Activated T-cell treated with anti-CD3 and anti-CD28 coated beads for 4 hours (primary cell): ENCODE measurements at places on chromosomes 6 and 20.

GRCh38 chr20:1857466-1857865 lies 37.7 kb upstream of the SIRPA start:
- no peak for DNase-seq

DNA sequence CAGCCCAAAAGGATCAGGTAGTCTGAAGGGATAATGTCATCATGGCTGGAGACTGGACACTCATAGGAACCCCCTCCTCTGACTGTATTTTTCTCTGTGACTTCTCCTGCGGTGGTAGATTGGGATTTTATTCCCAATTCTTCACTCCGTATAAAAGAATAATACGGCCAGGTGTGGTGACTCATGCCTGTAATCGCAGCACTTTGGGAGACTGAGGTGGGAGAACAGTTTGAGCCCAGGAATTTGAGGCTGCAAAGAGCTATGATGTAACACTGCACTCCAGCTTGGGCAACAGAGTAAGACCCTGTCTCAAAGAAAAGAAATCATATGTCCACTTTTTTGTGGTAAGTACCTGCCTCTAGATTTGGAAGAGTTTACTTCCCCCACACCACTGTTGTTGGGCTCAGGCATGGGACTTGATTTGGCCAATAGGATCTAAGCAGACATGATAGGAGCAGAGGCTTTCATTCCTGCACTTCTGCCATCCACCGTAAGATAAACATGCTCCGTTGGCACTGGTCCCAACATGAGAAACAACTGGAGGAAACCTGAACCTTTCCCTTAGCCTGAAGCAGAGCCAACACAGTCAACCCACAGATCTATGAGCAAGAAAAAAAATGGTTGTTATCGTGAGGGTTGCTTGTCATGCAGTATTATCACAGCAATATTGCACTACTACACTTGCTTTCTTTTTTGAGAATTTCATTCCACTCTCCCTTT lies 82.0 kb downstream of the JPH2 start:
- no peak for DNase-seq

DNA sequence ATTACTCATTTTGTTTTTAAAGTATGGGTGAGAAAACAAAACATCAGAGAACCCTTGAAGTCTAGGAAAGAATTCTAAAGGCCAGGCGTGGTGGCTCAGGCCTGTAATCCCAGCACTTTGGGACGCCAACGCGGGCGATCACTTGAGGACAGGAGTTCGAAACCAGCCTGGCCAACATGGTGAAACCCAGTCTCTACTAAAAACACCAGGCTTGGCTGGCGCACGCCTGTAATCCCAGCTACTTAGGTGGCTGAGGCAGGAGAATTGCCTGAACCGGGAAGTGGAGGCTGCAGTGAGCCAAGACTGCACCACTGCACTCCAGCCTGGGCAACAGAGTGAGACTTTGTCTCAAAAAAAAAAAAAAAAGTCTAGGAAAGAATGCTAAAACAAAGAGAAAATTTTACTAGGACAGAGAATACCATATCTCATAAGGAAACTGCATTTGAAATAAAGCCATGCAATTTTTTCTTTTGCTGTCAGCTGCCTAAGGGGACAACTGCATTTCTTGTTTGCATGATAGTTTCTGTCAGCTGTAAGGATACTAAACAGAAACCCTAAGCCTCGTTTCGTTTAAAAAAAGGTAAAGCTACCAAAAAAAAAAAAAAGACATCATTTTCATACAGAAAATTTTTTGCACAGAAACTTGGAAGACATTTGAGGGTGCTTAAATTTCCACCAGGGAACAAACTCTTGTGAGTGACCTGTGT lies 32.1 kb downstream of the SMLR1 start:
- no peak for DNase-seq

DNA sequence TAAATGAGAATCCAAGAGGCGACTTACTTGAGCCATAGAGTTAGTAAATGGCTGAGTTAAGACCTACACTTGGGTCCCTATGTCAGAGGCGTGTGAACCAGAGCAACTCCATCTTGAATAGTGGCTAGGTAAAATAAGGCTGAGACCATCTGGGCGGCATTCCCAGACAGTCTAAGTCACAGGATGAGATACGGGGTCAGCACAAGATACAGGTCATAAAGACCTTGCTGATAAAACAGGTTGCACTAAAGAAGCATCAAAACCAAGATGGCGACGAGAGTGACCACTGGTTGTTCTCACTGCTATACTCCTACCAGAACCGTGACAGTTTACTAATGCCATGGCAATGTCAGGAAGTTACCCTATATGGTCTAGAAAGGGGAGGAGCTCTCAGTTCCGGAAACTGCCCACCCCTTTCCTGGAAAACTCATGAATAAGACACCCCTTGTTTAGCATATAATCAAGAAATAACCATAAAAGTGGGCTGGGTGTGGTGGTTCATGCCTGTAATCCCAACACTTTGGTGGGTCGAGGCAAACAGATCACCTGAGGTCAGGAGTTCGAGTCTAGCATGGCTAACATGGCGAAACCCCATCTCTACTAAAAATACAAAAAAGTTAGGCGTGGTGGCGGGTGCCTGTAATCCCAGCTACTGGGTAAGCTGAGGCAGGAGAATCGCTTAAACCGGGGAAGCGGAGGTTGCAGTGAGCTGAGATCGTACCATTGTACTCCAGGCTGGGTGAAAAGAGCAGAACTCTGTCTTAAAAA lies 43.9 kb upstream of the EEF1A1 start:
- DNase-seq, result no peak

- DNase-seq, result peak; percentile 48
Measured at GRCh38 chr6:75526502-75527127, 33.0 kb upstream of the FILIP1 start.

DNA sequence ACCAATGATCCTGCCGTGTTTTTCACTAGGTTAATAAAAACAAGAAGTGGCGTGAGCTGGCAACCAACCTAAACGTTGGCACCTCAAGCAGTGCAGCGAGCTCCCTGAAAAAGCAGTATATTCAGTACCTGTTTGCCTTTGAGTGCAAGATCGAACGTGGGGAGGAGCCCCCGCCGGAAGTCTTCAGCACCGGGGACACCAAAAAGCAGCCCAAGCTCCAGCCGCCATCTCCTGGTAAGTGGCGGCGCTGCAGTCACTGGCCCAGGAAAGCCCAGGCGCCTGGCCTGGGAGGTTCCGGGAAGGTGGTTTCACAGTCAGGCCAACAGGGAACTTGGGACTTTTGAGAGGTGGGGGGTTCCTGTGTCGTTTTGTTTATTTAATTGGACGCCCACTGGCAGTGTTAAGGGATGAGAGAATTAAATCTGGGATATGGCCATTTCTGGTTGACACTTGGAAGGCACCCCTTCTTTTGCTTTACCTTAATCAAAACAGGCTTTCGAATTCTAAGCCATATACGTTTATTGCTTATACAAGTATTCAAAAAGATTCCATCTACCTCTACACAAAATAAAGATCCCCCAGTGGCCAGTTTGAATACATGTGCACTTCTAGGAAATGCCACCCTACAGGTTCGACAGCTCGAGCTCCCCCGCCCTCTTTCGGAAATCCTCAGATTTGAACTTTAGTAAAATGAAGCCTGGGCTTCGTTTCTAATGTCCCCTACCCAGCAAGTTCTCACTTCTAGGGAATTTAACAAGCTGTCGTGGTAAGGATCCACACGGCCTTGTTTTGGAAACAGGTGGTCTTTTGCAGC lies 138.9 kb downstream of the TMEM242 start:
- DNase-seq, result peak; percentile 46

DNA sequence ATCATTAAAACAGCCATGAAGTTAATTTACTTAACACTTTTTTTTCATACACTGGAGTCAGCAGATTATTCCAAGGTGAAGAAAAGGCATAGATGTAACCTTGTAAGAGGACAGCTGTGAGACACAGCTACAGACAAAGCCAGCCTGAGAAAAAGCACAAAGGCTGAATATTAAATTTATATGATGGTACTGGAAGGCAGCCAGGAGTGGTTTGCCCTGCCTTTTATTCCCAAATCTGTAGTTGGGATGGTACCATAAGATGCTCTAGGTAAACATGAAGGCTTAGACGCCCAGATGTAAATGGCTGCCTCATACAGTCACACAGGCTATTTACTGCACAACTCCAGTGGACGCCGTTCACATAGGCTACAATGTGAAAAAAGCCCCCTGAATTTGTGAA lies 42.1 kb upstream of the LOC128125822 start:
- no peak for DNase-seq

DNA sequence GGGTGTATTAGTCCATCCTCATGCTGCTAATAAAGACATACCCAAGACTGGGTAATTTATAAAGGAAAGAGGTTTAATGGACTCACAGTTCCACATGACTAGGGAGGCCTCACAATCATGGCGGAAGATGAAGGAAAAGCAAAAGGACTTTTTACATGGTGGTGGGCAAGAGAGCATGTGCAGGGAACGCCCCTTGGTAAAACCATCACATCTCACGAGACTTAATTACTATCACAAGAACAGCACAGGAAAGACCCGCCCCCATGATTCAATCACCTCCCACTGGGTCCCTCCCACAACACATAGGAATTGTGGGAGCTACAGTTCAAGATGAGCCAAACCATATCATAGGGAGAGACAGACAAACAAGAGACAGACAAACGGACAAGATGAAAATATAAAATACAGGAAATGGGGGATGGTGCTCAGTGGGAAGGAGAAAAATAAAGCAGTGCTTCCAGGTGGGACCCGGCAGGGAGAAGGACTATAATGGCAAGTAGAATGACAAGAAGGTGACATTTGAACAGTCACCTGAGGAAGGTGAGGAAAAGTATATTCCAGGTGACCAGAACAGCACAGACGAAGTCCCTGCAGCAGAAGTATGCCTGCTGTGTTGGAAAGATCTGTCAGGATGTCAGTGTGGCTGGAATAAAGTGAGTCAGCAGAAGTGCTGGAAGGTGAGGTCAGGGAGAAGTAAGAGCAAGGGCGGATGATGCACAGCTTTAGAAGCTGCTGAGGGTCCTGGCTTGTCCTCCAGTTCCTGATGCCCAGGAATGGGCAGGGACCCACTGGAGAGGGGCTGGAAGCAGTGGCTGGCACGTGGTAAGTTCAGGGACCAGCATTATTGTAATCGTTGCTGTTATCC lies 61.1 kb downstream of the SLC2A10 start:
- no peak for DNase-seq

DNA sequence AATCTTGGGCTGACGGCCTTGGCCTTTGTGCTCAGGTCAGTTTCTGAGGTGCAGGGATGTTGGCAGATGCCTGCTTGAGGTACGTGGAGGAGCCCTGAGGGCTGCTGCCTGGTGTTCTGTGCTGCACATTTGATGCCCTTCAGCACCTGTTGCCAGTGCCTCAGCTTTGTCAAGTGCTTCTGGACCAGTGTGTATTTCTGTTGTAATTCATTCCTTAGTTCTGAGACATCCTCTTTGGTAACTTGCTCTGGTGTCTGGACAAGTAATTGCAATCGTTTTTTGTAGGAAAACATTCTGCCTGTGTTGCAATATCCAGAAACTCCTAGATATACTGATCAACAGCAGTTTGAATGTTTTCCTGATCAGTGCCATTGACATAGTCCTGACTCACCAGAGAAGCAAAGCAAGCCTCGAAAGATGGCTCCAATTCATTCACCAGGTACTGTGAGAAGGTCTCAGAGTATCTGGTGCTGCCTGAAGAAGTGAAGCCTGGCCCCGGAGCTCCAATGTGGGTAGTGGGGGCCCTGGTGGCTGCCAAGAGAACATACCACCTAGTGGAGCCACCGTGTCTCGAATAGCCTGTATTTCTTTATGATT lies 26.7 kb downstream of the ZNF337 start:
- DNase-seq, result no peak

DNA sequence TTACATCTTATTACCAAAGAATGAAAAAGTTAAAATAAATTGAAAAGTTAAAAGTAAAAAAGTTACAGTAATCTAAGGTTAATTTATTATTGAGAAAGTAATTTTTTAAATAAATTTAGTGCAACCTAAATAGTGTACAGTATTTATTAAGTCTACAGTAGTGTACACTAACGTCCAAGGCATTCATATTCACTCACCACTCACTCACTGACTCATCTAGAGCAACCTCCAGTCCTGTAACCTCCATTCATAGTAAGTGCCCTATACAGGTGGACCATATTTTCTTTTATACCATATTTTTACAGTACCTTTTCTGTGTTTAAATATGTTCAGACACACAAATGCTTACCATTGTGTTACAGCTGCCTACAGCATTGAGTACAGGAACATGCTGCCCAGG lies 624.7 kb upstream of the NOX3 start:
- no peak for DNase-seq

GRCh38 chr20:18090044-18090443 lies 32.3 kb upstream of the OVOL2 start:
- no peak for DNase-seq

DNA sequence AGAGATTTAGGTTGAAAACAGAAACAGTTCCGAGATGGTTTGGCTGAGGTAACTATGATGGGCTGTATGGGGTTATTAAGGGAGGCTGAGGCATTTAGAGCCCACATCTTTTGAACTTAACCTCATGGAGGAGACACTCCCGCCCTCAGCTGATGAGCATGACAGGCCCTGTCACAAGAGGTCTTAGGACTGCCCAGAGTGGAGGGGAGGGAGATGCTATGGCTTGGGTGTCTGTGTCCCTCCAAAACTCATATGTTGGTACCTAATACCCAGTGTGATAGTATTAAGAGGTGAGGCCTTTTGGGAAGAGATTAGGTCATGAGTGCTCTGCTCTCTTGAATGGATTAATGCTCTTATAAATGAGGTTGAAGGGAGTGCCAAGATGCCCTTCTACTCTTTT lies 126.6 kb downstream of the CDC5L start:
- DNase-seq, result no peak

DNA sequence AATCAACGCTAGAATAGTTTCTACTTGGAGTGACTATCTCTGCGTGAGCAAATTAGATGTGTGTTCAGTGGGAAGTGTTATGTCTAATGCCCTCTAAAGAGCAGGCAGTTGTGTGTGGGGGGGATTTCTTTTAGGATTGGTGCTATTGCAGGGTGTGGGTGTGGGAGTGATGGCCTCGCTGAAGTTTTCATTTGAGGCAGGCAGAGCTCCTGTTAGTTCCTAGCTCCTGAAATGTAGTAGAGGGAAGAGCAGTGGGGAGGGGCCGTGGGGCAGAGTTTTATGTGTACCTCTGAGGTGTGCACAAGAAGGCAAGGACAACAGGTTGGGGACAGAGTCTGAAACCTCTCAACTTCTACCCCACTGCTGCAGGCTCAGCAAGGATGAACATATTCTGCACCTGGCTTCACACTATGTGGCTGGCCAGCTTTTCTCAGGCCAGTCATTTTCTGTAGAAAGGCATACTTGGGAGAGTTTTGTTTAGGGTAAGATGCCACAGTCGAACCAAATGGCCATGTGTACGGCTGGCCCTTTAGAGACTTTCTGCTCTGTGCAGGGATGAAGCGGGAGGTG lies 229.2 kb upstream of the SUPT3H start:
- DNase-seq, result no peak

DNA sequence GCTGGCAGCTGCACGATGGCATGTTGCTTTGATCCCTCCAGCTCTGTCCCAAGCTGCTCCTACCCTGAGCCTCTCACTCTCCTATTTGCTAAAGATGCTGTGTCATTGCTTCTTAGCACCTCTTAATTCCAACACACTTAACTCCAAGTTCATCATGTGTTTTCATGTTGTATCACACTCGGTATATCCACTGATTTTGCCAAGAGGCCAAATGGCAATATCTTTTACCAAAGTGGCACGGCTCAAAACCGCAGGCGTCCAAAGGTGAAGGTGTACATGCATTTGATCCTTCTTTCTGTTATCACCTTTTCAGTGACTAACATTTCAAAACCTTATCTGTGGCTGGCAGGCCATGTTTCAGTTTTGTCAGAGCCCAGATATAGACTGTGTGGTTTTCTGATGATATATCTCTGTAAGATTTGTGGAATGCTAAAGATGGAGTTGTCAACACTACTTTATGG lies 217.0 kb downstream of the TBX18 start:
- DNase-seq, result no peak
